GM23248 (cell line): ENCODE measurements at places on chromosomes 7 and 10. TPM values are rescaled to one million over a fixed set of nuclear protein-coding genes. Genes with fewer than 3 reads are reported as not detected.

Gene C10orf53
- not detected in 2 replicates for polyA plus RNA-seq

Gene TASOR2
- polyA plus RNA-seq, result 16.8 and 19.9 TPM in 2 replicates

Gene GNGT1
- not detected in 2 replicates for polyA plus RNA-seq

Gene AGMO
- polyA plus RNA-seq, result not detected in 2 replicates

DNA sequence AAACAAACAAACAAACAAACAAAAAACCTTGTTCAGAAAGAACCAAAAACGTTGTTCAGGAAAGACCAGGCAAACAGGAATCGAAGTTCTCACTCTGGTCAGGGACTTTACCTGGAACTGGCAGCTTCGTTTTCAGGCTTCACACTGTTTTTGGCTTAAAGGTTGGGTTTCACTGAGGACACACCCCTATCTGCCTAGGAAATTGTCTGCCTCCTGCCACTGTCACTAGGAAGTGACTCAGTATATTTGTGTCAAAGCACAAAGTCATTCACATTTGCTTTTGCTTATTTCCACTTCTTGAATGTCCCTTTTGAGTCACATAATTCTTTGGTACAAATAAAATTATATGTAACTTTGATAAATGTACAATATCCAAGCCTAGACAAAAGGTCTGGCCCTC lies 37.9 kb downstream of the PNLIPRP3 start:
- no peaks in the 10 kb centered on the region for H3K27me3 ChIP-seq
- no peaks in the 10 kb centered on the region for H3K4me1 ChIP-seq
- H3K4me3 ChIP-seq, result no peak overlapping the region
- H3K27ac ChIP-seq, result no peak overlapping the region
- H3K36me3 ChIP-seq, result no peaks in the 10 kb centered on the region

GRCh38 chr10:986137-986825 lies 2.0 kb upstream of the GTPBP4 start:
- no peaks in the 10 kb centered on the region for H3K27me3 ChIP-seq
- peak overlapping the region; percentile 92 for H3K4me3 ChIP-seq
- DNase-seq, result peak; percentile 66

- peaks cover 10% of the 10 kb centered on the region for H3K4me1 ChIP-seq
- no peaks in the 10 kb centered on the region for H3K36me3 ChIP-seq
- peak; percentile 95 for DNase-seq
- peaks cover 8% of the 10 kb centered on the region; the same call in 1 of the 2 replicates for H3K27me3 ChIP-seq
- no peak overlapping the region for H3K27ac ChIP-seq
Observed at GRCh38 chr10:14698111-14698828, 76.4 kb downstream of the FAM107B start.

DNA sequence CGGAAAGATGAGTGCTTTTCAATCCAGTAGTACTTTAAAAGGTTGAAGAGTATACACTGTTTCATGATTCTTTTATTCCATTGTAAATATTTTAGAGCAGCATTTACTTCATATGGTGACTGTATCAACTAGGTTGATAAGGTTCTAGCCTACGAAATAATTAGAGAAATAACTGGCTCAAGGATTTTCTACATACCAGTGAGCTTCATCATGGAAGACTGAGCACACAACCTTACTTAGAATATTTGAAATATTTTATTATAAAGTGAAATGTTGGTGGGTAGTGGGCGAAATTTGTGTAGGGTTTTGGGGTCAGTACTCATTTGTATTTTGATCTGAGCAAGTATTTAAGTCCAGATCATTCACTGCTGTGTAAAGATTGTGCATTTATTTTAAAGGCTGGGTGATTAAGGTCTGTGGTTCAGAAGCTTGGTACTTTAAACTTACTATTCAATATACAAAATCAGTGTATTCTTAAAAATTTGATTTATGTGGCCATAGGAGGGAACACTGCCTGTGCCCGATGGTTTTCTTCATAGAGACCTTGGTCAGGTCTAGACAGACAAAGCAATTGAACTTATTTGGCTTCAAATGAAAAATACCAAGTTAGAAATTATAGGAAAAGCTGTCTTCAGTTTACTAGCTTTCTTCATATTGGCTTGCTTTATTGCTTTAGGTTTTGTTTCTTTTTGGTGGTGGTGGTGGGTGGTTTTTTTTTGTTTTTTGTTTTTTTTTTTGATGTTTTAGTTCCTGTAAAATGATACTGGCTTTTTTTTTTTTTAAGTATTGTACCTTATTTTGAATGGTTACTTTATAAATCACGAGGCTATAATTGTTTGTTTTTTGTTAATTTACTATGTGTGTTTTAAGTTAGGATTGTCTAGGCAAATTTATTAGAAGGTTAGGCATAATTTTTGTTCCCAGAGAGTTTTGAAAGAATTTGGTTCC lies 3.0 kb downstream of the KMT2E start:
- peak overlapping the region; percentile 99 for H3K27ac ChIP-seq
- peak; percentile 65 for DNase-seq
- peaks cover 51% of the 10 kb centered on the region for H3K4me1 ChIP-seq
- H3K27me3 ChIP-seq, result no peaks in the 10 kb centered on the region

DNA sequence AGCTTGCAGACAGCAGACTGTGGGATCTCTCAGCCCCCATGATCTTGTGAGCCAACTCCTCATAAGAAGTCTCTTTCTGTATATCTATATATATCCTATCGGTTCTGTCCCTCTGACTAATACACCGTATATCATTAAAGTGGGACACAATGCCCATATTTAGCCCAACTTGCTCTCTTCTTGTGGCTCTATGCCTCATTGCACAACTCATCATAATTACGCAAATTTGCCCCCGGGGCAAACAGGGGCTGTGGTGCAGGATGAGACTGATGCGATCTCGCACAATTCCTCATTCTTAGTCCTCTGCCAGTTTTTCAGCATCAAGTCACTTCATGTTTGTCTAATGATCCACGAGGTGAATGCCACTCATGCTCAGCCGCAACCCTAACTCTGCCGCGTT lies 183.2 kb downstream of the PRPF18 start:
- peaks cover 8% of the 10 kb centered on the region; the same call in 1 of the 2 replicates for H3K4me1 ChIP-seq
- H3K36me3 ChIP-seq, result no peaks in the 10 kb centered on the region
- H3K27me3 ChIP-seq, result no peaks in the 10 kb centered on the region
- peak; percentile 58 for DNase-seq
- peak overlapping the region; percentile 23 for H3K27ac ChIP-seq
